Fibroblast of the conjunctiva (primary cell): ENCODE measurements at places on chromosomes 5 and 9.

DNA sequence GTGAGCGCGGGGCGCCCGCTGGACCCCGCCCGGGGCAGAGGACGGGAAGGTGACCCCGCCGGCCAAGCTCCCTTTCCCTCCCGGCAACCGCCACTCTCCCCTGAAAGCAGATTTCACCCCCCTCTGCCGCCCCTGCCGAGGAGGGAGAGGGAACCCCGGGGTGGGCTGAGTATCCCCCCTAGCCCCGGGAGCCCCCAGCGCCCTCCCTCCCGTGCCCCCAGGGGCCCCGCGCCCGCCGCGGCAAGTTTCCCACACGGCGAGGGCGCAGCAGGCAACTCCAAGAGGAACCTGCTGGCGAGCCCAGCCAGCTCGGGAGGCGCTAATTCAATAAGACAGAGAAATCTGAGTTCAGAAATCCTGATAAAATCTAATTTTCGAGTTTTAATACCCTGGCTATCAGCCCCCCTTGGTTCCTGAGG is 1.6 kb downstream of the NTNG2 start:
- no peak for DNase-seq

- no peak for DNase-seq
These were observed 305.1 kb downstream of the TRPM3 start for GRCh38 chr9:70816316-70816715.

DNA sequence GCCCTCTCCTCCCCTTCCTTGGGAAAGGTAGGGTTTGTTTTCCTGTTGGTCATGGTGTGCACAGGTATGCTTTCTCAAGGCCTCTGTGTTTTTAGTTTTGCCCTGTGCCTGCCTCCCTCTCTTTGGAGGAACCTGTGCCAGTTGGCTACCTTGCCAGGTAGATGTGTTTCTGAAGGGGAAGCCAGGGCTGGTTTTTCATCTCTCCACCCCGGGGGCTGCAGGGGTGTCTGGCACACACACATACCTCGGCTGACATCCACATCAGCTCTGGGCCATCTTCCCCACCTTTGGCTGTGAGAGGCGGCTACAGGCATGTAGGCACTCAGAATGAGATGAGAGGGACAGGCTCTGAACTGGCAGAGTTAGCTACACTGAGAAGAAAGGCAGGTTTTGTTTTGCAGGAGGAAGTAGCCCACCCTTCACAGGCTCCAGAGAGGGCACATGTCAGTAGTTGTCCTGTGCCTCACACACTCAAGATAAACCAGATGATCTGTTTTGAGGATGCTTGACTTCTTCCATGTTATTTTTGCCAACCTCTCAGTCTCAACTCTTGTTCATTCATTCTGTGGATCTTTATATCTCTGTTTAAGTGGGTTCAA is 9.7 kb downstream of the RGMB start:
- DNase-seq, result no peak

DNA sequence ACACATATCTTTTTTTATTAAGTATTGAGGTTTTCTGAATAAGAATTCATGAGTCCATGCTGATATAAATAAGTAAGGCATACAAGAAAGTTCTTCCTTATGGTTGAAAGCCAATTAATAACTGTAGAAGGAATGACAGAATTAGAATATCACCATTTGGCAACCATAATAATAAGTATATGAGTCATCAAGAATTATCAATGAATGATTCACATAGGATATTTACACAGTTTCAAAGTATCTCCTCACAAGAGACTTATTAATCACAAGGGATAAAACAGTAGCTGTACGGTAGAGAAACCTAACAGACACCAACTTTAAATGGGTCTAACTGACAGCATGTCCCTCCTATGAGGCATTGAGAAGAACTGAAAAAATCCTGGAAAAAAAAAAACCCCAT is 161.6 kb downstream of the NR3C1 start:
- DNase-seq, result no peak

DNA sequence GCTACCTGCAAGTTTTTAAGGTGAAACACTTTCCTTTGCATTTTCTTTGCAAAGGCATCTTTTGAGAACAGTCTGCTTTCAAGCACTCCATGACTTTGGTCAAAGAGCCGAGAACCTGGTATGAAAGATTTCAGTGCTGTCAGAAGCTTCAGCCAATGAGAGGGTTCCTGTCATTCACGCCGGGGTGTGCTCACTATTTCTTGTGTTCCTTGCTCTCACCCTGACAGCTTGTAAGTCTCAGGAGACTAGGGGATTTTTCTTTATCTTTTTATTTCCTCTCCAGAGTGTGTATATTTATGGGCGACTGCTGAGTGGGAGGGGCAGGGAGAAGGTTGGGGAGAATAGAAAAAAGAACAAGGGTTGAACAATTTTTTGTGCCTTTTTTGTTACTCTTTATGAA is 334.0 kb downstream of the PSAT1 start:
- DNase-seq, result no peak

DNA sequence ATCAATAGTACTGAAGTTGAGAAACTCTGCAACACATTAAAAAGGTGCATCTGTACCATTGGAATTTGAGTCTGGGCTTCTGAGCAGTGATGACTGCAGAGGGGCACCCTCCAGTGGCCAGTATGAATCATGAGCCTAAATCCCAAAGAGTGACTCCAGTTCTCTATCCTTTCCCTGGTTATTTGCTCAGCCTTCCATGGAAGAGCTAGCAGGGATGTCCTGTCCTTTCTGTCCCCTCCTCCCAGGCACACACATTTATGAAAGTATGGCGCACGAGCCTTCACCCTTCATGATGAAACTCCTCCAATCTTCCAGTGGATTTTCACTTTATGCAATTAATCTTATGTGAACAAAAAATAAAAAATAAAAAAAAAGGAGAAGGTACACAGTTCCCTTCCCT is 81.0 kb downstream of the ESM1 start:
- peak; percentile 41 for DNase-seq

DNA sequence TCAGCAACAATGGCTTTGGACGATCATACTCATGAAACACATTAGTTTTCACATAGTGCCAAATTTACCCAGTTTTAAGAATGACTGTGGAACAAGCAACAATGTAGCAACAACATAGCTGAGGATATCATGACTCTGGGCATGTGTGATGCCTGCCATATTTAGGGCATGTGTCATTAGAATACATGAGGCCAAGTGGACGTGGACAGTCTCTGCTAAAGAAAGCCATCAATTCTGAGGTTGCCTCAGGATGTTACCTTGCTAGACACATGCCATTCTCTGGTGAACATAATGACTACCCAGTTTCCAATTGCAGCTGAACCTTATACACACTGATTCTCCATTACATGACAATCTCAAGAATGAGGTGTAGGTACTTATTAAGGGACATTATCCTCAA is 103.3 kb upstream of the ADAMTS19 start:
- no peak for DNase-seq

DNA sequence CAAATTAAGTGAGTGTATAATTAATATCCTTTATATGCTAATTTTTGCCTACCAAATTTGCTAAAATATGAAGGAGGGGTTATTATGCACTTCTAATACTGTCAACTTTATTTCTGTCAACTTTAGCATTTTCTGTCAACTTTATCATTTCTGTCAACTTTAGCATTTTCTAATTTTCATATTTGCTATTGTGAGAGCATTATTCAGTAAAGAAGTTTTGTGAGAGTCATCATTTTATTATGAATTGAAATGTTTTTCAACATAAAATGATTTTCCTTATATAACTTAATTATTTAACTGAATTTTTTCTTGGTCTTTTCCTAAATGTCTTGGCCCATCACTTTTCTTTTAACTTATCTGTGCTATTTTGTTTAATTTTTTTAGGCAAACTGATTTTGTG is 58.2 kb downstream of the FBXO4 start:
- no peak for DNase-seq

DNA sequence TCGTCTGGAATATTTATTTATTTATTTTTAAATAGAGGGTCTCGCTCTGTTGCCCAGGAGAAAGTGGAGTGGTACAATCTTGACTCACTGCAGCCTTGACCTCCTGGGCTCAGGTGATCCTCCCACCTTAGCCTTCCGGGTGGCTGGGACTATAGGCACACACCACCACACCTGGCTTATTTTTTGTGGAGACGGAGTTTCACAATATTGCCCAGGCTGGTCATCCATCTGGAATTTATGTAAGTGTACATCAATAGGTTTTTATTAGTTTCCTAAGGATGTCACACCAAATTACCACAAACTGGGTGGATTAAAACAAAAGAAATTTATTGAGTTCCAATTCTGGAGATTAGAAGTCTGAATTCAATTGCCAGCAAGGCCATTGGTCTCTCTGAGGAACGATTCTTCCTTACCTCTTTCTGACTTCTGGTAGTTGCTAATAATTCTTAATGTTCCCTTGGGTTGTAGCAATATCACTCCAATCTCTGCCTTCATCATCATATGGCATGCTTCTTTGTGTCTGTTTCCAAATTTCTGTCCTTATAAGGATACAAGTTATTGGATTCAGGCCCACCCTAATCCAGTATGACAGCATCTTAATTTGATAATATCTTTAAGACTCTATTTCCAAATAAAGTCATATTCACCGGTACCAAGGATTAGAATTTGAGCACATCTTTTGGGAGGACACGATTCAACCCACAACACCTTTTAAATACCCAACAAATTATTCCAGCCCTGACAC is 16.3 kb upstream of the RAD23B start:
- no peak for DNase-seq

GRCh38 chr5:158223054-158223600 is 364.2 kb upstream of the CLINT1 start:
- no peak for DNase-seq

DNA sequence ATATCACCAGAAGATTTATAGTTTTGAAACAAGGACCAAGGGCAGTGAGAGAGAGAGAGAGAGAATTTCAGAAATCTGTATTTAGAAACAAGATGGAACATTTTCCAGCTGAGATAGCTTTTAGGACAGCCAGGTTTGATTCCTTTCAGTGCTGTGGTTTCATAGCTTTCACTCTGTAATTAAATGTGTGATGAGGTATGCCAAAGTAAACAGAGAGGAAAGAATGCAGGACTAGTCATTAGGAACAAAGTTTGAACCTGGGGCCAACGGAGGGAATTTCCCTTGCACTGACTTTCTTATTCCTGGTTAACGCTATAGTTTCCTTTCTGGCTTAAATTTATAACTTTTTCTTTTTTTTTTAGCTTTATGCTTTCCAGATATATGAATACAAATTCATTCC is 10.0 kb upstream of the CCL28 start:
- no peak for DNase-seq

- no peak for DNase-seq
These were observed 46.8 kb upstream of the SPOCK1 start for GRCh38 chr5:137545956-137546355.

GRCh38 chr5:54249210-54250028 is 61.0 kb downstream of the ARL15 start:
- no peak for DNase-seq

DNA sequence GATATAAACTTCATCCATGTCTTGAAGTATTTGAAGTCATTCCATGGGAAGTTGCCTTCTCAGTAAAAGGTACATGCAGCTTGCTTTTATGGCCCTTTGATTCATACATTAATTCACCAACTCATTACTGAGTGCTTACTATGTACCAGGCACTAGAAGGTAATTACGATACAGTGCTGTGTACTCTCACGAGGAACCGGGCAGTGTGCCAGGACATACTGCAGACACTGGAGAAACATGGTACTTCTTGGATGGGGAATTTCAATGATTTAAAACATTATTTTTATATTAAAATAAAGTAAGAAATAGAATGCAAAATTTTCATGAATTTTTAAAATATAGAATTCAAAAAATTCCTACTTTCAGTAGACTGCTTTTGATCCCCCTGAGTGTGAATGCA is 71.4 kb upstream of the WDR41 start:
- DNase-seq, result no peak

DNA sequence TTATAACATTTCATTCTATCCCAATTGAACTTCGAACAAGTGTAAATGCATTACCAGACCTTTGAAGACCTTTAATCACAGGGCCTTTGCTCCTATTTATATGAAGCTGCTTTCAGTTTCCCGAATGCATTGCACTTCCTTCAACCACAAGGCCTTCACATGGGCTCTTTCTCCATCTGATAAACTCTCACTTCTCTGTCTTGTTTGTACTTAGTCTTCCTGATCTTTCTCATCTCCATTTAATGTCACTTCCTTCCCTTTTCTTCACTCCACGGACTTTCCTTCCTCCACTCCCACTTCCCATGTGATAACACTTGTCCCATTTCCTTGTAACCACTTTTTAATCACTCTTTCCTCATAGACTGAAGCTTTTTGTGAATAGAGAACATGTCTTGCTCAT is 74.3 kb upstream of the TNC start:
- no peak for DNase-seq

DNA sequence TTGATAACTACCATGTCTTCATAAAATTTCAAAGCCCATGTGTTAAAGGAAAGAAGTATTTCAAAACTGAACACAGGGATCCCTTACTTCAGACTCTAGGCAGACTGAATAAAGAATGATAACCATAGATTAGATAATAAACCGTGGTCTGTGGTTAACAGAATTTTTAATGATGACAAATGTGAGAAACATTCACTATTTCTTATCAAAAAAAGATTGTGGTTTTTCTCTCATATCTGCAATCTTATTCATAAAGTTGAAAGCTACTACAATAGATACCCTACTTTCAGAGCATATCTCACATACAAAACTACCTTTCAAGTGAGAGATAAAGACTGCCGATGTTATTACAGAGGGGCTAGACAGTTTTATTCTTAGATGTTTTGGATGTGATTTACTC is 816.8 kb upstream of the DMAC1 start:
- DNase-seq, result no peak

DNA sequence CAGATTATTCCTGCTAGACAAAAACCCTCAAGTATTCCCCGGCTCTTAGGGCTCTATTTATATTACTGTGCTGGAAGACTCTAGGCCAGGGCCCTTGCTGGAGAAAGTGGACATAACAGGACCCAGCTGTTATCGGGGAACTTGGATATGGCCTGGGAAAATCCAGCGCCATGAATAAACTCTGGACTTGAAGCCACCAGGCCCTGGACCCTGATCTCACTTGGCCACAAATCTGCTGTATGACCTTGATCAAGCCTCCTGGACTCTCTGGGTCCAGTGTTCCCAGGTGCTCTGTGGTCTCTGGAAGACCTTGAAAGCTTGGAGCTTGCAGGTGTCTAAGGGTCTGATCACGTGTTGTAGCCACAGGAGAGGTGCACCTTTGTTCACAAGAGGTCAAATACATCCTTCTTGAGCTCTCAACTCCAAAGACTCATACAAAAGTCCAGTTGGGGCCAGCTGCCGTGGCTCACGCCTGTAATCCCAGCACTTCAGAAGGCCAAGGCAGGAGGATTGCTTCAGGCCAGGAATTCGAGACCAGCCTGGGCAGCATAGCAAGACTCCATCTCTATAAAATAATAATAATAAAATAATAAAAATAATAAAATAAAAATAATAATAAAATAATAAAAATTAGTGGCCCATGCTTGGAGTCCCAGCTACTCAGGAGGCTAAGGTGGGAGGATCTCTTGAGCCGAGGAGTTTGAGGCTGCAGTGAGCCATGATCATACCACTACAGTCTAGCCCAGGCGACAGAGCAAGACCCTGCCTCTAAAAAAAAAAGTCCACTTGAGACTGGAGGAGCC is 26.5 kb downstream of the COL27A1 start:
- DNase-seq, result no peak

DNA sequence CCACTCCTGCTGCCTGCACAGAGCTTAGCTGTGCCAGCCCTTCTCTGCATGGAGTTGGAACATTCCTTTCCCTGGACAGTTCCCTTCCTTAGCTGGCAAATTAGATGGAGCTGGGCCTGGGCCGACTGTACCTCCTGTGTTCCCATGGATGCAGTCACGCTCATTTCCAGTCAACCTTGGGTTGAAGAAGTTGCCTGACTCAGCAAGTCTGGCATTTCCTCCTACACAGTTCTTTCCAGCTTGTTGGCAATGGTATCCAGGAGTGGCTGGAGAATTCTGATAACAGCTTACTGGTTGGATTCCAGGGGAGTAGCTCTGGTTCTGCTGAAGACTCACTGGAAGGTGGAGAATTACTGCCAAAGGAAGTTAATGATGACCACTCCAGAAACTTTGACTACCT is 9.2 kb upstream of the TAF1L start:
- no peak for DNase-seq
